Foreskin keratinocyte (primary cell): ENCODE measurements at places on chromosomes 11 and 22. TPM values are rescaled to one million over a fixed set of nuclear protein-coding genes. Genes with fewer than 3 reads are reported as not detected.

Gene BLID
- total RNA-seq = 0.78 TPM in 2 replicates

Gene CASP5
- not detected in 2 replicates for total RNA-seq

Gene MAP6
- total RNA-seq = 1.5 and 2.8 TPM in 2 replicates

Gene TSGA10IP
- total RNA-seq = not detected in 2 replicates

DNA sequence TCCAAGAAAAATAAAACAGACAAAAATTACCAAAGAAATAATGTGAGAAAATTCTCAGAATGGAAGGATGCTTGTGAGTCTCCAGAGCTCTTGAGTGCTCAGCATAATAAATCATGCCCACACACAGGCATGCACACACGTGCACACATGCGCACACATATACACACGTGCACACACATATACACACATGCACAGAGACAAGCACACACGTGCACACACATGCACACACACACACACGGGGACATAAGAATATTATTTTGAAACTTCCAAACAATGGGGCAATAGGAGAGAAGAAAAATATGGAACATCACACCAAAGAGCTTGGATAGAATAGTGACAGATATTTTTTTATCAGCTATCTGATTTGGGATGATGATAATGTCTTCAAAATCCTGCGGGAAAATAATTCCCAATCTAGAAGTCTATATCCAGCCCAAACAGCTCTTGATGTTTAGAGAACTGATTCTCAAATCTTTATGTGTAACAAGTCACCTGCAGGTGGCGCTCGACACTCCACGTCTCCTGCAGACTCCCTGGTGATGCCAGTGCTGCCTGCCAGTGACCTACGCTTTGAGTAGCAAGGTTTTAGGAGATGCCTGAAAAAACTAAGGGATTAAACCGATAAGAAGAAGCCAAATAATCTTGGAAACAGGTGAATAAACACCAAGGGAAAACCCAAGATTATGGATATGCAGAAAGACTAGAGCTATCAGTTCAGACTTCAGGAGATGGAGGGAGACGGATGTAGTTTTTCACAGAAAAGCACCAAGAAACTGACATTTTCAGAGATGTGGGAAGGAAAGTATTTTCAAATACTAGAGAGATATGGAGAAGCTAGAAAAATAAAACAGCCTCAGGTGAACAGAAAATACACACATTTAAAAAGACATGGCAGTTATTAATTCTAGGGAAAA lies 743.6 kb downstream of the ETS1 start:
- DNase-seq = no peak

Gene JAM3
- 1.9 and 6.3 TPM in 2 replicates for total RNA-seq

DNA sequence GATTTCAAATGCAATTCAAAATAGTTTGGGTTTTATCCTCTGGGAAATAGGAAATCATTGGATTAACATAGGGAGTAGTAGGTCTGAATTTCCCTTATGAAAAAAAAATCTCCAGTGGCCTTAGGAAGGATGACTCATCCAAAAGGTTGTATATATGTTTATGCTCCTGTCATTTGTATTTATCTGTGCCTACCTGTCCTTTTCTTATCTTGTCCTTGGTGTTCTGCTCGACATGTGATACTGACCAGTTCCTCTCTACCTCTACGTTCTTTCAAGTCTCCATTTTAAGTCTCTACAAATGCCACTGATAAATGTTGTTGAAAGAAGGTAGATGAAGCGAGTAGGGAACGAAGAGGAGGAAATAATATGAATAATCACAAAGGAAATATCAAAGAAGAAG lies 3.0 kb upstream of the SOX6 start:
- DNase-seq = no peak

DNA sequence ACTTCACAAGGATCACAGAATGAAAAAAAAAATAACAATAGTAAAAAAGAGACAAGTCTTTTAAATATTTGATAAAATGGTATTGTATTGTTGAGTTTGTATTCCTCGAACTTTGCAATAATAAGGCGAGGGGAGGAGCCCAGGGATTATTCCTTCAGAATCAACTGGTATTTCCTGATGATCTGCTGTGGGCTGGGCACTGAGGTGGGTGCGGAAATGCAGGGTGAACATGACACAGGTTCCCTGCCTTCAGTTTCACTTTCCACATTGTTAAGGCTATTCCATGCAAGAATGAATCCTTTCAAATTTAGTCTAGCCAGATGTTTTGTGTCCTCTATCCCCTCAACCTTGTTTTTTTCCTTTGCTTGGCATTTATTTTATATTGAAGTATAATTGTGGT lies 2.1 kb upstream of the EIF3M start:
- no peak for DNase-seq
